Effector memory CD4-positive, alpha-beta T cell (primary cell): ENCODE measurements at places on chromosomes 7 and 10.
A peak's percentile ranks its signal among the peaks of the same experiment; 100 is the strongest.

- DNase-seq, result no peak
Measured at GRCh38 chr10:61877887-61878739, 23.4 kb upstream of the ARID5B start.

- DNase-seq, result no peak
Measured at GRCh38 chr10:104802941-104803340, 161.9 kb downstream of the SORCS3 start.

DNA sequence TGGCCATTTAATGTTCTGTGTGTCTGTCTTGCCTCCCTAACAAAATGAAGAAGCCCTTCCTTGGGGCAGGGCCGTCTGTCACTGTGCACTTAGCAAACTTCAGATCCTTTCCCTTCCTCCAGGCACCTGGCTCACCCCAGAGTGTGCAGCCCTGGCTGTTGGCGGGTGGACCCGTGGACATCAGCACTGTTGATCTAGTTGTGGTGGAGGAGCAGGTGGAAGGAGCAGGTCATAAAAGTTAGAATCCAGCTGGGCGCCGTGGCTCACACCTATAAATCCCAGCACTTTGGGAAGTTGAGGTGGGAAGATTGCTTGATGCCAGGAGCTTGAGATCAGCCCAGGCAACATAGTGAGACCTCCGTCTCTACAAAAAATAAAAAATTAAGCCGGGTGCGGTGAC is 12.7 kb downstream of the RAB19 start:
- DNase-seq, result no peak

GRCh38 chr7:105656922-105657521 is 75.7 kb upstream of the EFCAB10 start:
- peak; percentile 44 for DNase-seq

GRCh38 chr10:1563028-1563427 is 174.3 kb downstream of the ADARB2 start:
- DNase-seq, result no peak

DNA sequence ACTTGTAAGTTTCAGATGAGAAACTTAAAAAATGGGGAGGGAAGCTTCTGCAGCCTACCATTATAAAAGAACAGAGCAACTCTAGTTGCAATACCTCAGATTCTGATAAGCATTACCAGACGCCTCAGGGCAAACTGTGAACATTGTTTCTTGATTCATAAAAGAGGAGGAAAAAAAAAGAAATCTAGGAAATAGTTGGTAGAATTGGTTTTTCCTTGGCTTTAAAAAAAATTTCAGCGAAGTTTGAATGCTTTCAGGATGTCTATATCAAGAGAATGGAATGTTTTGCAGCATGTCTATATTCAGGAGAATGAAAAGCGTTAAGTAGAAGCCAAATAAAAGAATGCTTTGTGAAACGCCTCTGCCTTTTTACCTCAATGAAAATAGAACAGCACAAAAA is 17.5 kb upstream of the ANLN start:
- no peak for DNase-seq

GRCh38 chr10:3427950-3428354 is 255.4 kb upstream of the PITRM1 start:
- no peak for DNase-seq

DNA sequence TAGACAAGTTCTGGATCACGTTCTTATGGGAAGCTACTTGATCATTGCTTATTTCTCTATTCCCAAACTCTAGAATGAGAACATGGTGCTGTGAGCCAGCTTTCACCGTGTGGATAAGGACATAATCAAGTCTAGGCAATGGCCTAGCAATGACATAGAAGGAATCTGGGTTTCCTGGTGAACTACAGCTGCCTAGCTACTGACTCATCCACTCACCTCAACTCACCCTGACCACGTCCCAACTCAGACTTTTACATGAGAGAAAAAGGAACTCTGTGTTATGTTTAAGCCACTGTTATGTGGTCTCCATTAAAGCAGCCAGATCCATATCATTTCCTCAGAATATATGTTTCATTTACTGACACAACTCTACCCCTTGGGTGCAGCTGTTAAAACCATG is 18.8 kb upstream of the MET start:
- no peak for DNase-seq

DNA sequence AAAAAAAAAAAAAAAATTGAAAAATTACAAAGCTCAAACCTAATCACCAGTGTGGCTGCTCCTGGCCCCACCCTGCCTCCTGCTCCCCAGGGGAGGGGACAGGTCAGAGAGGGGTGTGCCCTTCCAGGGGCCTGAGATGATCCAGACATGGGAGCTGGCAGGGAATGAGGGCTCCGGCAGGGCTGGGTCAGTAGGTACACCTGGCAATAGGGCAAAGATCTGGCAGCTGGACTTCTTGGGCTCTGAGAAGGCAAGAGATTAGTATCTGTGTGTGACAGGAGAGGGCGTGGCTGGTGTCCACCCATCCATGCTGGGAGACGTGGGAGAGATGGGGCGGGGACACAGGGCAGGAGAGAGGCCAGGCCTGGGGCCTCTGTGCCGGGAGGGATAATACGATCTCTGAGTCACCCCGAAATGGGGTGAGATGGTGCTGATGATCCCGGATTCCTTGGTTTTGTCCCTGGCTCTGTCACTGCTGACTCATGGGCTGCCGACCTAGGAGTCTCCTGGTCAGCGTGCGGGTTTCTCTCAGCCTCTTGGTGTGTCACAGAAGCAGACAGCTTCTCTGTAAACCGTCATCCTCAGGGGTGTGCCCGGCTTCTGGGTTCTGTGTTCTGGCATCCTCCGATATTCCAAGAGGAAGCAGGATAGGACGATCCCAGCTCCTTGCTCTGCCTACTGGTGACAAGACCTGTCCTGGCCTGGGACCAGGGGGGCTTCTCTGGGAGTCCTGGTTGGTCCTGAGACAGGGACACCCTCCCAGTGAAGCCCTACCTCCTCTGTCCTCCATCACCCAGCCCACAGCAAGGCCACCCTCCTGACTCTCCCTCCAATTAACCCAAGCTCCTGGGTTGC is 8.2 kb upstream of the CLDN4 start:
- no peak for DNase-seq

GRCh38 chr7:40977533-40977932 is 725.4 kb downstream of the INHBA start:
- DNase-seq, result no peak

DNA sequence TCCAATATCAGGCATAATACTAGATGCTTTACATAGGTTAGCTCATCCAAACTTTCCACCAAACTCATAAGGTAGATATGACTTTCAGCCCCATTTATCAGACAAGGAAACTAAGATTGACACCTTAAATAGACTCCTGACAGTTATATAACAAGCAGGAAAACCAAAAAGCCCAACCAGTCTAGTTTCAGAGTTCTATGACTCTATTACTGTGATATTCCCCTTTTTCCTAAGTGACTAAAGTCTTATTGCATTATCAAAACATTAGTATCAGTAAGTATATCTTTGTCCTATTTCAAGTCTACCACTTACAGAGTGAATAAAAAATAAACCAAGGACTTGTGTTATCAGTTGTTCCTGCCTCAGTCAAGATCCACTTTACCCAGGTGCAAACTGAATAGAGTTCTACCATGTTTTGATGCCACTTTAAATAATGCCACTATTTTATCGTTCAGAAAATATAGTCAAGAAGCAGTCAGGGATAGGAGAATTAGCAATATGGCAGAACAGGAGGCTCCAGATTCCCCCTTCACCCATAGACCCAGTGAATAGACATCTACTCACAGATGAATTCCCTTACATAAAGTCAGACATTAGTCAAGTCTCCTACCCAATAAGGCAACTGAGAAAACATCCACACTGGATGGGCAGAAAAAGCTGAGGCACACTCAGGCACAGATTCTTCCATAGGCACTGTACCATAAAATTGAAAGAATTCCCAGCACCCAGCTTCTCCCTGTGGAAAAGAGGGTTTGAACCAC is 74.1 kb downstream of the CRPPA start:
- no peak for DNase-seq

- DNase-seq, result no peak
Measured at GRCh38 chr7:80729591-80730320, 91.3 kb downstream of the CD36 start.

- DNase-seq, result no peak
Measured at GRCh38 chr7:25863729-25864110, 288.3 kb upstream of the NFE2L3 start.

DNA sequence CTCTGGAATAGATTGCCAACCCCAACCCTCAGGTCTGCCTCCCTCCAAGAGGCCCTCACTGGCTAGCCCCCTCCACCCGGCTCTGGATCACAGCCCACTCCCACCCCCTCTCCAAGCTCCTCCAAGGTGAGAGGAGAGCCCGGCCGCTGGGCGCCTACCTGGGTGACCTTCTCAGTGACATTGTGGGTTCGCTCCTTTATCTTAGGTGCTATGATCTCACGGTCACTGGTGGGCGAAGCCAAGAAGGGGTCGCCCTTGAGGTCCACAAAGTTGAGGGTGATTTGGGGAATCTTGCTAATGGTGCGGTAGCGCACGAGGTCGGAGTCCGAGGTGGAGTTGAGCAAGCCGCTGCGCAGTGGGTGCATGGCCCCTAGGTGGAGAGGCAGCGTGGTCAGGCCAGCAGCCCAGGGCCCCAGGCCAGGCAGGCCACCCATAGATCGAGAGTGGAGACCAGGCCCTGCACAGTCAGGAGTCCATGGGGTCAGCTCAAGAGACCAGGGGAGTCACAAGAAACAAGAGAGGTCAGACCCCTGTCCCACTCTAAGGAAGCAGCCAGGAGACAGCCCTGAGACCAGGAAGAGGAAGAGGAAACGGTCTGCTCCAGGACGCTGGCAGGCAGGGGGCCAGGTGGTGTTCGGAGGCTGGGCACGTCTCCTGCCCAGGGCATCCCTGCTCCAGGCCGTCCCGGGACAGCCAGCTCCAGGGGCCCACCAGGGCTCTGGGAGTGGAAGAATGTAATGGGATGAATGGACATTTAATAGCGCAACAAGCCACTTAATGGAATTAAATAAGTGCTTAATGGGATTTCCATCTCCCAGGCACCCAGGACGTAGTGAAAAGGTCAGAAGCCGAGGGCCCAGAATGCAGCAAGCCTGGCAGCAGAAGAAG is 20.7 kb downstream of the KCNH2 start:
- DNase-seq, result no peak

DNA sequence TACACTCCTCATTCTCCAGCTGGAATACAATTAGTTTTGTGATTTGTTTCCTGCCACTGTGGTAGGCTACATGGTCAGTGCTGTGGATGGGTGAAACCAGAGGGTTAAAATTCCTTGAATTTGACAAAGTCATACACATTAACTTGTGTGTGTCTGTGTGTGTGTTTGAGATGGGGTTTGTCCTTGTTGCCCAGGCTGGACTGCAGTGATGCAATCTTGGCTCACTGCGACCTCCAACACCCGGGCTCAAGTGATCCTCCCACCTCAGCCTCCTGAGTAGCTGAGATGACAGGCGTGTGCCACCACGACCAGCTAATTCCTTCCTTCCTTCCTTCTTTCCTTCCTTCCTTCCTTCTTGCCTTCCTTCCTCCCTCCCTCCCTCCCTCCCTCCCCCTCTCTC is 24.8 kb upstream of the GIMAP8 start:
- DNase-seq, result no peak

- no peak for DNase-seq
Measured at GRCh38 chr10:47053081-47053798, 142.0 kb downstream of the PTPN20 start.

DNA sequence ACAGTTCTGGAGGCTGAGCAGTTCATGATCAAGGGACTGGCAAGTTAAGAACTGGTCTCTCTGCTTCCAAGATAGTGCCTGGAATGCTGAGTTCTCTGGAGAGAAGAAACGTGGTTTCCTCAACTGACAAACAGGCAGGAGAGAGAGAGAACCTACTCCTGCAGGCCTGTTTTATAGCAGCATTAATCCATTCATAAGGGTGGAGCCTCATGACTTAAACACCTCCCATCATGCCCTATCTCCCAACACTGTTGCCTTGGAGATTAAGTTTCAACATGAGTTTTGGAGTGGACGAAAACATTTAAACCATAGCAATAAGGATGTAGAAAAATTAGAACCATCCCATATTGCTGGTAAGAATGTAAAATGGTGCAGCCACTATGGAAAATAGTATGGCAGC is 32.3 kb upstream of the IMMP2L start:
- DNase-seq, result no peak

GRCh38 chr10:3324612-3325038 is 152.0 kb upstream of the PITRM1 start:
- no peak for DNase-seq

DNA sequence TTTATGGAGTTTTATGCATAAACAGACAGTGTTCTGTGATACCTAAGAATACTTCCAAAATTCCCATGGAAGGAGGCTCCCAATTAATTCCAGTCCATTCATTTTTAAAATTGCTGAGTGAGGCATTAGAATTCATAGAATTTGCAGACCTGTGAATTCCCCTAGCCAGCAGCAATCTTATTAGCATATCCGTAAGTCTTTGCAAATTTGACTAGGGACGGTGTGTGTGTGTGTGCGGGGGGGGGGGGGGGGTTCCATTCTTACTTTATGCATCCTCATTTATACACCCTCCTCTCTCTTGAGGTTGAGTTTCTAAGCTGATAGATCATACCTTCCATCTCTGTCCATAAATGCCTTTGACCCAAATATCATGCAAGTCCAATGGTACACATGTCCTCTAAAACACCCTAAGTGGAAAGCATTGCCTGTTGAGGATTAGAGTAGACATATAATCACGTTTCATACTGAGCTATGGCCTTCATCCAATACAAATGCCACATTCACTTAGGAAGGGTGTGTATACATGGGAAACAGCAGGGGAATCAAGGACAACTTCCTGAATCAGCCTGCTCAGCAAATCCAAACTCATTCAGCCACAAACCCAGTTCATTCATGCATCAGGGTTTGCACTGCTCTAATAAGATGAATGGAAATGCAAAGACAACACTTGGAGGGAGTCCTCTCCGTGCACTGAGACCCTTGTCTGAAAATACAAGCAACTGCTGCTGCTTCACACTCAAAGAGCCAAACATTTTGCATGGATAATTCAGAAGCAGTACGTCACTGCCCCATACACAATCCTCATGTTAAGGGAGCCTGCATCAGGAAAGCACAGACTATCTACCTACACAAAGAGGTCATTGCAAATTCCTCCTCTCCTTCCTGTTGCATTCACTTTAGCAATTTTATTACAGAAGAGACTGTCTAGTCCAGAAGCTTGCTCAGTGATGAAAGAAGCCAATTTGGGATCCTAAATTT is 350.8 kb downstream of the KCNMA1 start:
- no peak for DNase-seq

- no peak for DNase-seq
Measured at GRCh38 chr7:30751696-30752273, at the start of gene INMT. Gene INMT, plus strand, starts transcription at chr7:30752135. Its CDS starts 16 bp downstream, at chr7:30752151.

GRCh38 chr10:83990126-83990525 is 149.2 kb upstream of the GHITM start:
- DNase-seq, result no peak

- no peak for DNase-seq
Measured at GRCh38 chr7:117673839-117674238, 194.0 kb downstream of the CFTR start.

- DNase-seq, result no peak
Measured at GRCh38 chr7:131011976-131012375, 278.0 kb upstream of the KLF14 start.

- no peak for DNase-seq
Measured at GRCh38 chr10:43570971-43571370, 3.4 kb downstream of the ZNF239 start.
